ENCODE measurements at places on chromosomes 7 and 10.
A peak's percentile ranks its signal among the peaks of the same experiment; 100 is the strongest.

- DNase-seq: no peak
Measured at GRCh38 chr7:90192876-90193750, 18.4 kb upstream of the STEAP2 start.

DNA sequence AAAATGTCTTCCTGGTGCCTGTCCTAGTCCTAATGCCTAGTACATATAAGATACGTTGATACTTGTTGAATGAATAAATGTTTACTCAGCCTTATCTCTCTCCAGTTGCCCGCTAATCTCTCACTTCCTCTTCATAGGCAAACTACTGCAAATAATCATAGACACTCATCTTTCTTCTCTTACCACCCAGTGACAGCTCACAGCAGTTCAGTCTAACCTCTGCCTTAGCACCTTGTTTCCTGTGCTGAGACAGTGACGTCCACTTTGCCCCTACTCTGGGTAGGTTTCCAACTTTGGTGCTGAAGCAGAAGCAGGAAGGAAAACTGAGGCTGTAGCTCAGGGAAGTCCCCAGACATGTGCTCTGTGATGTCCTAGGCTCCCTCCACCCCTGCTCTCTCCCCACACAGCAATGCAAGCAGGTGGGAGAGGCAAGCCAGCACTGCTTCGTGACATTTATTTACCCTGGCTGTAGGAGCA lies 45.5 kb upstream of the RHOBTB1 start:
- DNase-seq: no peak

- no peak for DNase-seq
Measured at GRCh38 chr10:28558923-28559508, 26.1 kb downstream of the WAC start.

DNA sequence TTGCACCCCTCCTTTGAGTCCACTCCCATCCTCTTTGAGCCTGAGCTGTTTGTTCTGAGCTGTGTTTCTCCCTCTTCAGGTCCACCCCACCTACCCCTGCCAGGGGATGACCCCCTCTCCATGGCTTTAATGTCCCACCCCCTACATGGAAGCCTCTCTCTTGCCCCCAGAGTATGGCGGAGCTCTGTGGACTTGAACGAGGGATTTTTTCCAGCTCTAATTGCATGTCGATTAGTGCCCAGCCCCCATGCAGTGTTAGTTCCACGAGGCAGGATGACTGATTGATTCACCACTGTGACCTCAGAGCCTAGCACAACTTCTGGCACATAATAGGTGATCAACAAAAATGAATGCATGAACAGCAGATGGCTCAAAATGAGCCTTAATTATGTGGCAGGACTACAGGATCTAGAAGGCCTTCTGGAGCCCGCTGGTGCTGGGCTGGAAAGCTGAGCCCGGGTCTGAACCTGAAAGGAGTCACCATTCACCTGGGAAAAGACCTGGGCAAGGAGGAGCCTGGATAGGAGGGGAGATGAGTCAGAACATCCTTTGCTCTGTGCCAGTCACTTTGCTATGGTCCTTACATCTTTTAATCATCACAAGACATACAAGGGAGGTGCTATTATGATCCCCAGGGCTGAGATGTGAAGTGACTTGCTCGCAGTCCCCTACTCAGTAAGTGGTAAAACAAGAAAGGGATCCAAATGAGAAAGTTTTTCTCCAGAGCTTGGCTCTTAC lies 17.1 kb upstream of the SLC18A2 start:
- no peak for DNase-seq

- DNase-seq: no peak
Measured at GRCh38 chr7:78195281-78195680, 396.7 kb downstream of the PHTF2 start.

DNA sequence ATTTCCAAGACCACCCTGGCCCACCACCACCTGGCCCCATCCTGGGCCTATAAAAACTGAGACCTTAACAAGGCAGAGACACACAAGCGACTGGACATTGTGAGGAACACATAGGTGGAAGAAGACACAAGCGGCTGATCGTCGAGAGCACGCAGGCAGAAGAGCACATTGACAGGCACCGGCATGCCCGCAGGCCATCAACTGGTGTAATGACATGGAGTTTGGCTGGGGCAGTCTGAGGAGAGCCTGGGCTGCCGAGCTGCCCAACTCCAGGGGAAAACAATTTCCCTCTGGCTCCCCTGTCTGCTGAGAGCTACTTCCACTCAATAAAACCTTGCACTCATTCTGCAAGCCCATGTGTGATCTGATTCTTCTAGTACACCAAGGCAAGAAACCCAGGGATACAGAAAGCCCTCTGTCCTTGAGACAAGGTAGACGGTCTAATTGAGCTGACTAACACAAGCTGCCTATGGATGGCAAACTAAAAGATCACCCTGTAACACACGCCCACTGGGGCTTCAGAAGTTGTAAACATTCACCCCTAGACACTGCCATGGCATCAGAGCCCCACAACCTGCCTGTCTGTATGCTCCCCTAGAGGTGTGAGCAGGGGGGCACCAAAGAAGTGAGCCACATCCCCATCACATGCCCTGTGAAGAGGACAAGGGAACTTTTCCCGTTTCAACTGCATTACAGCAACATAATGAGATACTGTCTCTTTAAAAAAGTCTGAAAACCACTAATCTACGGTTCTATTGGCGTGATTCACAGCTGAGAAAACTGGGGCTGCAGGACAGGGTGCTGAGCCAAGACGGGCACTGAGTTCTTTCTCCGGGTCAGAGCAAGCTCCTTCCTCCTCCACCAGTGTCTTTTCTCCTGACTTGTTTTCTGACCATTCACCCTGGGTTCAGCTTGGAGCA lies 18.5 kb upstream of the TNS3 start:
- peak; percentile 76 for DNase-seq

Data from brain microvascular endothelial cell (primary cell).